ENCODE measurements at places on chromosomes 1 and 21.

DNA sequence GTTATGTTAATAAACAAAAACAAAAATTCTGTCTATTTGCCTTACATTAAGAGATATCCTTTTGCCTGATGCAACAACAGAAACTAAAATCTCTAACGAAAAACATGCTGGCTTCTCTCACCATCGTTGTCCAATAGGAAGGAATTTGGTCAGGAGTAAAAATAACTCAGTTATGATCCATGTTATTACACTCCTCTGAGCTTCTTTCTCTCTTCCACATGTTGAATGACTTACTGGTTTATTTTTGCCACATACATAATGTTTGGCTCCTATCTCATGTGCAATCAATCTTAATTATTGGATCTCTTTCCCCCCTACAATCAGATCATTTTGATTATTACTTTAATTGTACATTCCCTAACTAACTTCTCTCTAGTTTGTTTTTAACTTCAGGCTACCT, 688.4 kb downstream of the USP25 start:
- no peak for DNase-seq

DNA sequence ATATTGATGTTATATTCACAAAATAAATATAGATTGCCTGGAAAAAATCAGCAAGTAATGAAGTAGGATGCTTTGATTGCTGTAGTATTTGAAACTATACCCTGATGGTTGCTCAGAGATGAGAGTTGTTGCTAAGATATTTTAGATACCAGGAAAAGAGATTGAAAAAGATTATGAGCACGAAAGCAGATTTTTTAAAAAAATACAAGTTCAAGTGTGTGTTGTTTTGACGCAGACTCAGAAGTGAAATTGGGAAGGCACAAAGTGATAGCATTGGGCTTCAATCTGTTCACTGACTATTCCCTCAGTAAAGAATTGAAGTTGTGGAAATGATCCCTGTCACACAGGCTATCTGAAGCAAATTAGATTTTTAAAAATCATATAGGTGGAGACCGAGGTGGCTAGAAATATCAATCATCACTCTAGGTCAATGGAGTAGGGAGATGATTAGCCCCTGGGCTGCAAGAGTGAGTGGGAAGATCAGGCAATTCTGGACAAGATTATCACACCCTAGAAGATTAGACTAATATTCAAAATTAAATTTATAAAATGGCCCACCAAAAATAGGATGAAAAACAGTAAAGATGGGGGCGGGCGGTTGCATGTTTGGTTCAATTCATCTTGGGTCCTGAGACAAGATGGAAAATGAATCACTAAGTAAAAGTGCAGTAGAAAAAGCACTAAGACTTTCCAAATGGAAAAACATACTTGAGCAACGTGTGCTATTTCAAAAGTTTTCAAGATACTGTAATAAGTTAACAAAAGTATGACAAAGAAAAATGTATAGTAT, 41.5 kb upstream of the LRRC8D start:
- DNase-seq: no peak

DNA sequence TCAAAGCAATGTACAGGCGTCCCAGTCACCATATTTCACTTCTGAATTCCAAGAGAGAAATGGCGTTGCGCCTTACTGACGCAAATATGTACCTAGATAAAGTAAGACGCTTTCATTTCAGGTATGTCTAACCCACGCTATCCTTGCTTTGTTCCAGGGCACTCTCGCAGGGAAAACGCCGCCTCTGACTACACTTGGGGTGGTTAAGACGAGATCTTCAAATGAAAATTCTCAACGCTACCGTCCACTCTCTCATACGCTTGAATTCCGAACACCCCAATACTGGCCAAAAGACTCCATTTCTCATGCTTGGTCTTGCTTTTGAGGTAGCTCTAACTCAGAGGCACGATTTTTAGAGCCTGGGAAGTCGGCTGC, 736 bp upstream of the ZMPSTE24 start:
- DNase-seq: no peak

DNA sequence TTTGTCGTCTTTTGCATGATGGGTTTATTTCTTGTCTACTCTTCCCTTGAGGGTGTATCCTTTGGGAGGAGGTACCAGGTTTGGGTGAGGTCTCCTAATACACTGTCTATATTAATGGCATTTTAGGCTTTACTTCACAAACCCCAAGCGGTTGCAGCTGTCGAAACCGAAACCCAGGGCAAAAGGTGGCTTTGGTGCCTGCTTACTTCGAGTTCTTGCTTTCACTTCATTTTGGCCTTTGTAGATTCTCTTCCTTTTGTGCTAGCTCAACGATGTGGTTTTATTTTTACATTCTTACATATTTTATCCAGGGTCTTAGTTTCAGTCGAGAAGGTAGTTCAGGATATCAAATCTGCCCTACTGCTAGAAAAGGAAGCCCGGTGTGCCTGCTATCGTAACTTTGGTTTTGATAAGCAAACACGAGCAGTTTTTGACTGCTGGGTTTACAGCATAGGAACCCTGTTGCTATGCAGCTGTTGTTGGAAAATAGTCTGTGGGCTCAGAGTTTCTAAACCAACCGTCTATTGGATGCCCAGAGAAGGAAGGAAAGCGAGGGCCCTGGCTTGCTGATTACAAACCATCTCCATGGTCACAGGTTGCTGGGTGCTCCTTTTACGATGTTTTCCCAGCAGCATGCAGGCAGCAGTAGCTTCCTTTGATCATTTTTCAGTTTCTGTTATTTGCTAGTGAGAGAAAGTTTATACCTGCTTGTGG, 9.8 kb upstream of the TSPAN2 start:
- no peak for DNase-seq

- no peak for DNase-seq
Measured at GRCh38 chr1:219379691-219380090, 206.0 kb downstream of the LYPLAL1 start.

DNA sequence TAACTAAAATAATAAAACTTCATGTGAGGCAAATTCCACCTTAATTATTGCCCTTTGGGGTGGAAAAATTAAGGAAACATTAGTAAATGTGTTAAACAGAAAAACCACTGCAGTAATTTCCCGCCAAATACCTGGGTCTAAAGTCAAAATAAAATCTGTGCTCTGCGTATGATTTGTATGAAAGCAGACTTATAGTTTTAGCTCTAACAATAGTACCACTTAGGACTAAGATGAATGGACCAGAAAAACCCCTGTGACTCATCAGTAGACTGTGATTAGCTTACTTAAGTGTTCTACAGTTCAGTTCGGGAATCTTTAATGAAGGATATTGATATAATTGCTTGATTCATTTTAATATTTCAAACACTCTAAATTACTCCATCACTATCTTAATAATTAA, 23.3 kb upstream of the C1orf105 start:
- DNase-seq: no peak

DNA sequence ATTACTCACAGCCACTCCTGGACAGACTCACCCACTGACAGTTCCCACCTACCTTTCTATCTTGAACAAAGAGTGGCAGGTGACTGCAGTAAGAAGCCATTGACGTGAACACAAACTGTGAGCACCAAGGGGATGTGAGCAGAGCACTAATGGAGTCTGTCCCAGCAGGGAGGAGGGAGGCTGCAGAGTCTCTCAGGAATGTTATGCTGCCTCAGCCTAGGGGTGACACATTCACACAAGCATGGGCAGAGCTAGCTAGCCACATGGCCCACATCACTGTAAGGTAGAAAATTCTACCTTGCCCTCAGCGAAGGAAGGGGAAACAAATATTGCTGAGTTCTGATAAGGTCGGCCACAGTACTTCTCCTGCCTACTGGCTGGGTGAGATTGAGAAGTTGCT, 56.8 kb upstream of the PTGFRN start:
- no peak for DNase-seq

DNA sequence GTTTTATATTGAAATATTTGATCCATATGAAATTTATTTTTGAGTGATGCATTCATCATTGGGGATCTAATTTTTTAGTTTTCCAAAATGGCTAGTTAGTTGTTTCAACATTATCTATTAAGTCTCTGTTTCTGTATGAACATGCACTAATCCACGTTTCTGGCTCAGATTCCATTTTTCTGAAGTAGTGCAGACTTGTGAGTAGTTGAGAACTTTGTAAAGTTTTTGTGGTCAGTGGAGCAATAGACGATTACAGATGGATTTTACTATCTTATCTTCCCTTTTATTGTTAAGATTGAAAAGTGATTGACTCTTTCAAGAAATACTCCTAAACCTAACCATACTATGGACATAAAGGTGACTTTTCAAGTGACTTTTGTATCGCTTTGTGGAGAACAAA, 16.7 kb downstream of the SOAT1 start:
- DNase-seq: no peak

GRCh38 chr1:218804014-218804785, 369.5 kb upstream of the LYPLAL1 start:
- DNase-seq: no peak

DNA sequence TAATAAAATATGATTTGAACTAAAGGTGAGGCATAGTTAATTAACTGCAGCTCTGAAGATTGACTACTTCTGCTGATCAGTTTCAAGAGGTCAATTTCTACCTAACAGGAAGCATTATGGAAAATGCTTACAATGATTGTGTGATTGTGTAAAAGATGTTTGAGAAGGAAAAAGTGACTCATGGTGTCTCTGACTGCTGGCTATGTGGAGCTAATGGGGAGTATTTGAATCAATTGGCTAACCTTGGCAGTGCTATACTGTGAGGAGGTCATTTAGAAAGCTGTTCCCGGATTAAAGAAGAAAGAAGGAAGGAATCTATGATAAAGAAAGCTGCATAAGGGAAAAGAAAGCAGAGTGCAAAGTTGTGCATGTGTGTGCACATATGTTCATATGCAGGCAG, 376.5 kb downstream of the ADGRL2 start:
- no peak for DNase-seq

- DNase-seq: no peak
Measured at GRCh38 chr1:110508028-110508940, 10.7 kb downstream of the KCNA10 start.

DNA sequence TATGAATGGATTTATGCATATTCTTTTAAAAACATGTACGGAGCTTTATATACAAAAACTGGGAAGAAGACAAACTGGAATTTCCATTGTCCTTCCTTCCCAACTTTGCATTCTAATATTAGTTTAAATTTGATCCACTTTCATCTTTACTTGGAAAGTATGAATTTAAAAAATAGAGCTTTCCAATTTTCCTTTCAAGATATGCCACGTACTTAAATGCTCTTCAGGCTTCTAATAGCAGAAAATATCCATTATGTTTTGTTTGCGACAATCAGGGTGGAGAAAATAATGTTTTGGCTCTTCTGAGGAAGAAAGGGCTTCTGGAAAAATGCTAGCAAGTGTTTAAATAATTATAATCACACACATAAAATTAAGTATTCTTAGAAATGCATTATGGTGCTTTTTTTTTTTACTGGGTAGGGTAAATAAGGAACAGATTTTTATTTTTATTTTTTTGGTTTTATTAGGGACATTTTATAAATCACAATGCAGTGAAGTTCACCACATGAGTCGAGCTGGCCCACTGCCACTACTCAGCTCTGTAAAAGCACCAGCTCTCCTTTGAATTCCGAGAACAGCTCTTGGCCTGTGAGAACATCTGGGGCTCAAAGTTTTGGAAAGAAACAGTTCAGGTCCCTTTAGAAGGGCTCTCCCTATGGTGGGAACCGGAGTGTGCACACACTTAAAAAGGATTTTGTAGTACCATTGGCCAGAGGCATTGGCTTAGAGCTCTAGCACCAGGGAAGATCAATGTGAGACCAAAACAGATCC, 287.4 kb upstream of the LYPLAL1 start:
- DNase-seq: no peak

GRCh38 chr21:41745971-41746743, 20.7 kb downstream of the RIPK4 start:
- no peak for DNase-seq

DNA sequence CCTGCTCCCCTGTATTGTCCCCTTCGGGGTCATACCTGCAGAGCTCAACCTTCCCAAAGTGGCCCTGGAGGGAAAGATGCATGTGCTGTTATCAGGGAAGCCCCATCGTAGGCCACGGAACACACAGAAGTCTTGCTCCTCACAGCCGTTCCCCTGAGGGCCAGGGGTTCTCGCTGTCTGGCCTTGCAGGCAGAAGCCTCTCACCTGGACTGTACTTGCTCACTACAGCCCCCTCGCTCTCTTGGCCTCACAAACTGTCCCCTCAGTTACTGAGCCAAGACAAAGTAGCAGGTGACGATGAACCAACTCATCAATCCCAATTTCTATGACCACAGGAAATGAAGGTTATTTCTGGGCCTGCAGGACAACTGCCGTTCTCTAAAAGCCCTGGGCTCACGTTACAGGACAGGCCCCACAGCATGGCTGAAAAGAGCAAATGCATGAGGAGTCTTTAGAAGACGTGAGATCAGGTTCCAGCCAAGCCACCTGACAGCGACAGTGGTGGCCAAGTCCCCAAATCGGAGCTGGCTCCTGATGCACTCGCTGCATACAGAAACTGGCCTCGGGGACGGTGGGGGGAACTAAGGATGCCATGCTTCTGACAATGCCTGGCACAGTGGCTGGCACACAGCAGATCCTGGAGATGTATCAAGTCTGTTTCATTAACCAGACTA, 95.0 kb downstream of the RAVER2 start:
- DNase-seq: no peak

GRCh38 chr1:175130649-175131045, 61.9 kb downstream of the KIAA0040 start:
- DNase-seq: no peak

Measured in neural crest cell (in vitro differentiated cells).